Myometrial cell (primary cell): ENCODE measurements at places on chromosomes 16 and 17. TPM values are rescaled to one million over a fixed set of nuclear protein-coding genes. Genes with fewer than 3 reads are reported as not detected.

Gene BAIAP2
- 47.9 and 53.3 TPM in 2 replicates for total RNA-seq

Gene TBX21
- not detected in 2 replicates for total RNA-seq

Gene FAM234A
- 85.0 and 122 TPM in 2 replicates for total RNA-seq

Gene GAST
- not detected in 2 replicates for total RNA-seq

Gene GJC1
- total RNA-seq: 11.0 and 24.3 TPM in 2 replicates

Gene SDK2
- total RNA-seq: under 0.01 and 0.29 TPM in 2 replicates

Gene GNG13
- not detected in 2 replicates for total RNA-seq

Gene MRM3
- 23.9 and 31.9 TPM in 2 replicates for total RNA-seq

Gene SLC13A2
- not detected in 2 replicates for total RNA-seq

Gene TSPOAP1
- 0.18 and 0.58 TPM in 2 replicates for total RNA-seq

Gene IRX3
- 0.86 TPM in 1 of 2 replicates, not detected in the other for total RNA-seq

Gene TMED6
- not detected in 2 replicates for total RNA-seq

Gene PRSS21
- 5.5 TPM in 1 of 2 replicates, not detected in the other for total RNA-seq

Gene ADAD2
- total RNA-seq: not detected in 2 replicates

Gene ACSM2A
- total RNA-seq: not detected in 2 replicates

Gene ALOX12B
- not detected in 2 replicates for total RNA-seq

Gene RPL13
- 5,767 and 7,100 TPM in 2 replicates for total RNA-seq

Gene RNF112
- 3.0 and 4.3 TPM in 2 replicates for total RNA-seq

Gene PHOSPHO1
- total RNA-seq: not detected in 2 replicates

Gene STAC2
- total RNA-seq: not detected in 2 replicates

Gene HAS3
- total RNA-seq: under 0.01 TPM in 1 of 2 replicates, not detected in the other

Gene SLC22A31
- total RNA-seq: 0.58 TPM in 1 of 2 replicates, not detected in the other

Gene FBXO39
- total RNA-seq: 1.9 and 3.5 TPM in 2 replicates

Gene SLC16A11
- total RNA-seq: not detected in 2 replicates

Gene ATP2A1
- total RNA-seq: 0.29 TPM in 1 of 2 replicates, not detected in the other

Gene KRTAP2-3
- 0.89 TPM in 1 of 2 replicates, not detected in the other for total RNA-seq

Gene FNDC8
- not detected in 2 replicates for total RNA-seq

Gene SLC5A10
- not detected in 2 replicates for total RNA-seq

Gene NTN3
- 0.35 TPM in 1 of 2 replicates, not detected in the other for total RNA-seq

Gene OR4D1
- total RNA-seq: not detected in 2 replicates

Gene CENPT
- total RNA-seq: 30.0 and 33.7 TPM in 2 replicates

Gene TRPV3
- 0.53 and 6.6 TPM in 2 replicates for total RNA-seq

Gene TP53TG3
- total RNA-seq: not detected in 2 replicates

Gene HYDIN
- total RNA-seq: 0.18 TPM in 1 of 2 replicates, not detected in the other

Gene GNGT2
- not detected in 2 replicates for total RNA-seq

Gene PRAC1
- not detected in 2 replicates for total RNA-seq

Gene SPATA22
- total RNA-seq: 0.71 TPM in 1 of 2 replicates, not detected in the other

Gene TBC1D26
- total RNA-seq: not detected in 2 replicates

Gene BRIP1
- total RNA-seq: 3.2 and 3.5 TPM in 2 replicates

Gene SLC52A1
- 0.29 and 0.71 TPM in 2 replicates for total RNA-seq

Gene UBN1
- 13.8 and 18.6 TPM in 2 replicates for total RNA-seq

Gene NPIPB9
- not detected in 2 replicates for total RNA-seq

Gene NOTUM
- not detected in 2 replicates for total RNA-seq

Gene SCGB1C2
- not detected in 2 replicates for total RNA-seq

Gene TMEM132E
- not detected in 2 replicates for total RNA-seq

Gene SPATA32
- not detected in 2 replicates for total RNA-seq

Gene VMO1
- not detected in 2 replicates for total RNA-seq

Gene TNFRSF13B
- not detected in 2 replicates for total RNA-seq

Gene CACNG5
- total RNA-seq: not detected in 2 replicates

Gene IL21R
- total RNA-seq: 36.2 and 39.2 TPM in 2 replicates

Gene AIPL1
- total RNA-seq: not detected in 2 replicates

Gene HOXB7
- 7.1 and 7.8 TPM in 2 replicates for total RNA-seq

Gene TAT
- not detected in 2 replicates for total RNA-seq

Gene CNGB1
- total RNA-seq: not detected in 2 replicates
